ENCODE measurements at places on chromosomes 6 and 20.

DNA sequence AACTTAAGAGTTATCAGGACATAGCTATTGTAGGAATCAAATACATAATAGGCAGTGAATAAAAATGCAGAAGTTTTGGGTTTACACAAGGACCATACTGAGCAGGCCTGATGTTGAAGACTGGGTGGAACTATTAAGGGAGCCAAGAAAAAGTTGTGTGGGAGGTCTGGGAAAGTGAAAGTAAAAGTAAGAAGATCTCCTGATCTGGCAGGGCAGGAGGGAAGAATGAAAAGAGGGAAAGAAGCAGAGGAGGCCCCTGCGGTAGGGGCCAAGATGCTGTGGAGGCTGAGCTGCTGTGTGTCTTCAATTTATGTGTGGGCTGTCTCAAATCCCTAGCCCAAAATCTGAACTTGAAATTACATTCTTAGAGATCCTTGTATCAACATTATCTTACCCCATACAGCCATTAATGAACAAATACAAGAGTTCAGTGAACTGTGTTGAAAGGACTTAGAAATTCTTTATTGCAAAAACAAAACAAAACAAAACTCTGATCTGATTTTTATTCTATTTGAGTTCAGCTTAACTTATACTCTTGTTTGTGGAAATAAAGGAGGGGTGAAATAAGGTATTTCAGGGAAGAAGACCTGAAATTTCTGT, 1183.8 kb downstream of the HACE1 start:
- no peak for DNase-seq

- DNase-seq = no peak
Measured at GRCh38 chr6:5909721-5910120, 97.0 kb downstream of the NRN1 start.

GRCh38 chr6:110366256-110366655, 8.1 kb upstream of the METTL24 start:
- no peak for DNase-seq

- no peak for DNase-seq
Measured at GRCh38 chr20:35009665-35010328, 54.1 kb downstream of the MYH7B start.

GRCh38 chr6:92762443-92763273, 656.7 kb downstream of the EPHA7 start:
- DNase-seq = no peak

GRCh38 chr20:37415118-37416085, 69.5 kb downstream of the SRC start:
- no peak for DNase-seq

DNA sequence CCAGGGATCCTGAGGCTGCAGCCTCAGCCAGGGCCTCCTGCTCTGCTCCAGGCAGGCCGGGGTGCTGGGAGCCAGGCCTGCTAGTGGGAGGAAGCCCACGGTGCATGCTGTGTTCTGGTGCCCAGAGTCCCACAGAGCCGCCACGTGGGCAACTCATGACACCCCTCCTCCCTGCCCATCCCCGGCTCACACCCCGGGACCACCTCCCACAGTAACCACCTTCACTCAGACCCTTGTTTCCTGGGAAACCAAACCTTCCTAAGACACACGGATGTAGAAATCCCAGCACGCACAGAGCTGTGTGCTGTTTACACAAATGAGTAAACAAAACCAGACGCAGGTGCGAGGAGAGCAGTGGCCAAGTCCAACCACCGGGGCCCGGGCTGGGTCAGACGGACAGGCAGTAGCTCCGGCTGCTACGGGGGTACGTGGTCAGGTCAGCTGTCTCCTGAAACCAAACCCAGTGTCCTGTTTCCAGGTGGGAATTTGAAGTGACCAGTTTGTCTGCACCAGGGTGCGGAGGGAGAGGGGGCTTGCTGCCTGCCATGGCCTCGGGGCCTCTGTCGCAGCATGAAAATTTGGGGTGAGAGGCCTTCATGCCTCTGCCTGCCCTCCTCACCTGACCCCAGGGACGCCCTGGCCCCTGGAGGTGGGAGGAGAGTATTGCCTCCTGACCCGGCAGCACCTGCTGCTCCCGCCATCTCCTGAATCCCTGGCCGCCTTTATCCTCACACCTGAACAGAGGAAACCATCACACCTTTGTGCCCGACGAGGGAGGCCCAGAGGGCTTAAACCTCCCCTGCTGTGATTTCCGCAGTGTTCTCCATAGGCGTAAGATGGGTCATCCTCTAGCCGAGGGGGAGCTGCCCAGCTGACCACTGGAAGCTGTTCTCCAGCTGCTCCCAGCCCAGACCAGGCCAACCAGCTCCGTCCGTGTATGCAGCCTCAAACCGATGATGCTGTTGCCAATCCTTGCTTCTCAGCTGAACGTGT, 52.0 kb upstream of the SMOC2 start:
- no peak for DNase-seq

- DNase-seq = no peak
Measured at GRCh38 chr6:148342100-148342349, 613 bp upstream of the SASH1 start.

DNA sequence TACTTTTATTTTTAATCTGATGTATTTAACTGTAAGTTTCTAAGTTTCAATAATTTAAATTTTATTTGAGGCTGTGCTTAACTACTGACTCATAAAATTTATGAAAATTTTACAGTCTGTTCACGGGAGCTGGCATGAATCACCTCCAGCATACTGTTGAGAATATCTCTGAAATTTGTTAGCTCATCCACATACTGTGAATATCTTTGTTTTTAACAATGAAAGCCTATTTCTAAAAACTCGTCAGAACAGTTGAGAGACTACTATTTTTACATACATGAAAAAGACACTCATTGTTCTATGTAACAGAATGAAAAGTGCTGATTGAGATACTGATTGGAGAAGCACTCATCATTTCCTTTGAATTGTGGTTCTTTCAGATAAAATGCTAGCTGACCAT, 749.3 kb downstream of the TENT5A start:
- DNase-seq = no peak

GRCh38 chr20:35467339-35468224, 12.2 kb downstream of the CEP250 start:
- DNase-seq = peak; percentile 38

DNA sequence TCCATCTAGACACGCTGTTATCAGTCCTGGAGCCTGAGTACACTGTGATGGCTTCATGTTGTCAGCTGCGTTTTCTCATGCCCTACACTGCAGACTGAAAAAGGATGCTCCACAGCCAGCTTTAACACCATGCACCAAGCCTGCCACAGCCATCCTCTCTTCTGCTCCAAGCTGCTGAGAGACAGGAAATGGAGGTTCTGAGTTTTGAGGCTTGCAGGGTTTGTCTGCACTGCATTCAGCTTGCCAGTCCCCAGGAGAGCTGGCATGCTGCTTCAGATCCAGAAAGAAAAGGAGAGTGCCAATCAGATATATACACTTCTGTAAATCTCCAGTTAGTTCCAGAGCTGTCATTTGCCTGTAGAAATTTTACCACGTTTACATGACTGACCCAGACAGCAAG, 550.7 kb upstream of the FLRT3 start:
- DNase-seq = no peak

- DNase-seq = no peak
Measured at GRCh38 chr20:57834306-57835073, 124.7 kb upstream of the PMEPA1 start.

DNA sequence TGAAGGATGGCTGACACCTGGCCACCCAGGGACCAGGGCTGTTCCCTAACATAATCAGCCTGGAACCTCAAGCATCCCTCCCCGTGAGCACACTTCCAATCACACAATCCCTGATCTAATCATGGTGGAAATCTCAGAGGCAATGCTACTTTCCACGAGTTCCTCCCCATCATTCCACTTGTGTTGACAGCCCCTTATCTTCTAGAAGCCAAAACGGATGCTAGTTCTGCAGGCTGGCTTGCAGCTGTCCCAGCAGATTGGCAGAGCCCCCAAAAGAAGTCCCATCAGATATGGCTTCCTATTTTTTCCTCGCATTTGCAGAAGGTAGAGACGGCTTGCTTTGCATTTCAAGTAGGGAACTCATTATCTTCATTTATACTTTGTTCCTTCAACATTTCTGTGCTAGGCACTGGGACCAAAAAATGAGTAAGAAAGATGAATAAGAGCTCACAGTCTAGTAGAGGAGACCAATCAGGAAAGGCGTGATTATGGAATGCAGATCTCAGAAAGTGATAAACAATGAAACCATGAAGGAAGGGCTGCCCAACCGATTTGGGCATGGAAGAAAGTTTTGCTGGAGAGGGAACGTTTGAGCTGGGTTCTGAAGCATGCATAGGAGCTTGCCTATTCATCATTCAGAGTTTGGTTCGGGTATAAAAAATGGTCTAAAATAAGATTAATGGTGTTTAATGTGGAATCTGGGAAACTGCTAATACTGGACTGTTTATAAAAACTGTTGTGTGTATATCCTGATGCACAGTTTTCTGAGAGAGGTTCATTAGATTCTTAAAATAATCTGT, 44.6 kb upstream of the TBC1D7 start:
- DNase-seq = no peak

GRCh38 chr6:108661430-108661829, 100.7 kb downstream of the FOXO3 start:
- DNase-seq = no peak

DNA sequence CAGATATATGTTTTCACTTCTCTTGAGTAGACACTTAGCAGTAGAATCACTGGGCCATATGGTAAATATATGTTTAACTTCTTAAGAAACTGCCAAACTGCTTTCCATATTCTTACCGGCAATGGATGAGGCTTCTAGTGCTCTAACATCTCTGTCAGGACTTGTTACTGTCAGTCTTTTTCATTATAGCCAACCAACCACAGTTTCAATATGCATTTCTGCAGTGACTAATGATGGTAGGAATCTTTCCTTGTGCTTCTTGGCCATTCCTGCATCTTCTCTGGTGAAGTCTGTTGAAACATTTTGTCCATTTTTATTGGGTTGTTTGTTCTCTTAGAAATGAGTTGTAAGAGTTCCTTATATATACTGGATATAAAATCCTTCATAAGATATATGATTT, 66.0 kb upstream of the SYNDIG1 start:
- DNase-seq = no peak

DNA sequence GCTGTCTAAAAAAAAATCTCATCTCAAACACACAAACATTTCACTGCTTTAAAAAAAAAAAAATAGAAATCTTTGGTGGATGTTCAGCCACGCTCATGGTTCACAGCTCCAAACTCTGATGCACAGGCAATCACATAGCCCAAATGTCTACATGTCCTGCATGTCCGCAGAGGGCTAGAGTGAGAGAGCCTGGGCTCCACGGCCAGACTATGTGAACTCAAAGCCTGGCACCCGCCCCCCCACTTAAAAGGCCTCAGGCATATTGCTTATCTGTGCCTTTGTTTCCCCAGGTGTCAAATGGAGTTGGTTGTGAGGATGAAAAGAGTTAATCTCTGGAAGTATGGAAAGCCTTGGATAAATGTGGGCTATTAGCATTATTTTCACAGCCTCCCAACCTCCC, 10.5 kb upstream of the PTGIS start:
- DNase-seq = no peak

DNA sequence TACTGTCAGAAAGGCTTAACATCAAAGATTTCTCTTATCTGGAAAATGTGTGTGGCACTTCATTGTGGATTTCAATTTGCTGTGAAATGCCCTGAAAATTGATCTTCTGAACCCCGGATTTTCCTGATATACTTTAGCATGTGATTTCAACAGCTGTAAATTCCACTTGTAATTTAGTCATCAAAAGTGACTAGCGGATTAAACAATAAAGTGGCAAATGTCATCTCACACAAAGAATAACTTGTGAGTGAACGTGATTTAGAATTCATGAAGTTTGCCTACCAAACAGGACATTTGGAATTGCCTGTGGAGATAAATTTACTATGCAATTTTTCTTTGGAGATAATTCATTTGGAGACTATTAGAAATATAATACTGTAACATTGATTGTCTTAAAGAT, 601.6 kb downstream of the COL12A1 start:
- DNase-seq = no peak

DNA sequence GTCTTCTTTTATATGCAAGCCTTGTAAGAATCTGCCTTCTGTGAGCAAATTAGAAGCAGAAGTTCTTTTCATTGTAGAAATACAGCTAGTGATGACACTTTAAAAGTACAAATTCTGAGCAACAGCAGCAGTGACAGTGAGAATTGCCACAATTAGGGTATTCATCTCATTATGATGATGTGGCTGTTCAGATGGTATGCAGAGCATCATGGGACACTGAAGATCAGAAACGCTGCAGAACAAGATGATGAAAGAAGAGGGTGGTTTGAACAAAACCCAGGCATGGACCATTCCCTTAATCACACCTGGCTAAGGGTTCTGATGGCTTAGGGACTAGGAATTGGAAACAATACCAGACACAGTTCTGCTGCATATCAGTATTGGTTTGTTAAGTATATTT, 312.7 kb upstream of the TBX18 start:
- peak; percentile 36 for DNase-seq

DNA sequence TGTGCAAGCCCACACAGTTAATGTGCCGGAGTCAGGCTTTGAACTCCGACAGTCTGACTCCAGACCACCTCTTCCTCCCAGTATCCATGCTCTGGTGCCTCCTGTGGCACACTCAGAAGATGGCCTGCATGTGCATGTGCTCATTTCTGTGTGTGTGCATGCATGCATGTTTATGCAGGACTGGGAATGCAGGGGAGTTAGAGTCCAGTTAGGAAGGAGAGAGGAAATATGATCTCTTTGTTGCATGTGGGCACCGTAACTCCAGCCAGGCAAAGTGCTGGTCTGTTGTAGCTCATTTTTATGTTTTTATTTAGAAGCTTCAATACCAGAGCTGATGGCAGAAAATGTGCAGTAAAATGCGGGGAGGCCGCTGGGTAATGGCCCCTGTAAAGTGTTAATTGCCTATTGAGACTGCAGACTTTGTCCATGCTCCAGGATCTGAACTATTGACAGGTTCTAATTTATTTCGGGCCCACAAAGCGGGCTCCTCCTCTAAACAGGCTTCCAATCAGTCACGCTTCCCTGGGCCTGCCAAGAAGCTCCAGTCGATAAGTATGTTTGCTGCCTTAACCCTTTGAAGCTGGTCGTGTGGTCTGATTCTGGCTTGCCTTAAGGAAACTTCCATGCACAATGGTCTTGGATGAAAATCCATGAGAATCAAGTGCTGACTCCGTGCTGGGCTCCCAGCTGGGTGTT, 248.3 kb downstream of the DHX35 start:
- no peak for DNase-seq

- DNase-seq = no peak
Measured at GRCh38 chr6:84808491-84809061, 44.2 kb upstream of the TBX18 start.
